ENCODE measurements at places on chromosomes 4 and X.

DNA sequence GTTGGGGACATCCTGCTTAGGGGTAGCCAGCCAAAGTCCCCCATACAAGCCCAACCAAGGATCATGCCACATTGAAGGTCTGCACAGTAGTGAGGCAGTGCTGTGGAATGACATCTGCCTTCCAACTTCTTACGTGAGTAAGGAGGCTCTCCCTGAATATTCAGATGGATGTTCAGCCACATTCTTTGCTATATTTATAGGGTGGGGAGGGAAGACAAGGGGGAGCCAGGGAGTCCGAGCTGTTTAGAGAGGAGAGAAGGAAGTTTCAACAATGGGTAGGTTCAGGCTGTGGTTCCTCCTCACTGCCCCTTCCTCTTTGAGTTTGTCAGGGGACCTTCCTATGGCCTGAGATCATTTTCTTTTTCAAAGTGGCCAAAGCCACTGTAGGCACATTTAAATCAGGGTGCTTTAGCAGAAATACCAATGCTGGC lies 29.8 kb downstream of the MSN start:
- no peak for DNase-seq

- DNase-seq, result no peak
These were observed 47.7 kb downstream of the PDHA2 start for GRCh38 chr4:95887551-95887950.

- no peak for DNase-seq
These were observed 64.5 kb downstream of the CDS1 start for GRCh38 chr4:84647312-84647884.

DNA sequence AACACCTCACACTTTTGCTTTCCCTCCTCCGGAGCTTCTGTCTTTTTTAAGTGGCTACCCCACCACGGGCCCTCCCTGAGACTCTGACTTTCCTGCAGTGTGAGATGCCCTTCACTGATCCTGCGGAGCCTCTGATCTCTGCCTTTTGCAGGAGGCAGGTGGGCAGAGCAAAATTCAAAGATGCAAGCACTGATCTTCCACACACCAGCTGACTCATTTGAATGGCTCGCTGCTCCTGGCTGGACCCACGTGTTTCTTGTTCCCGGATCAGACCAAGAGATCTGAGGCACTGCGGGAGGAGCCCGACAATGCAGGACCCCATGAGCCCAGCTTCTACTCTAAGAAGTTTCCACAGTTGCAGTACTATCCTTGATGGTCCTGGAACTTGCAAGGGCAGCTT lies 1607.9 kb upstream of the TENM3 start:
- no peak for DNase-seq

DNA sequence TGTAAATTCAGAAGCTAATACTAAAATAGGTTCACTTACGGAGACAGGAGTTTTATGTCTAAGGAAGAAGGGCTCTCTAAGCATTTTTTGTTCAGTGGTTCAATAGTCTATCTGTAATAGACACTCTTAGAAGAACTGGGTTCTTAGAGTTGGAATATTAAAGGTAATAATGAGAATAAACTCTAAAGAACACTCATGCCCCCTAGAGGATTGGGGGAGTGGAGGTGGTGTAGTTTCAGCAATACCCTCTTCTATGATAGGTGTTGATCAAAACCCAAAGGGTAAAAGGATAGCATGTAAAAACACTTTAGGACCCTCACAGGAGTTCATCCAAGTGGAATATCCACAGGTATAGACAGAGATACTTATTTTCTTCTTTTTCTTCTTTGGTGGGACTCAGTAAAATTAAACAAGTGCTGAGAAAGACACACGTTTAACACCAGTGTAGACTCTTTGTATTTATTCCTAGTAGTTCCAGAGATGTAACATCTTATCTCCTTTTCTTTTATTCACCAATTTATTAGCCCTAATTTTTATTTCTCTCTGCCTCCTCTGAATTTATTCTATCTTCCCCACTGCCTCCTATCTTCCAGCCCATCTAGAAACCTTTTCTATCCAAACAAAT lies 25.7 kb upstream of the MND1 start:
- no peak for DNase-seq

GRCh38 chr4:178823673-178824295 lies 1381.5 kb upstream of the AGA start:
- DNase-seq, result no peak

GRCh38 chrX:10172877-10173276 lies 16.1 kb downstream of the CLCN4 start:
- DNase-seq, result no peak

DNA sequence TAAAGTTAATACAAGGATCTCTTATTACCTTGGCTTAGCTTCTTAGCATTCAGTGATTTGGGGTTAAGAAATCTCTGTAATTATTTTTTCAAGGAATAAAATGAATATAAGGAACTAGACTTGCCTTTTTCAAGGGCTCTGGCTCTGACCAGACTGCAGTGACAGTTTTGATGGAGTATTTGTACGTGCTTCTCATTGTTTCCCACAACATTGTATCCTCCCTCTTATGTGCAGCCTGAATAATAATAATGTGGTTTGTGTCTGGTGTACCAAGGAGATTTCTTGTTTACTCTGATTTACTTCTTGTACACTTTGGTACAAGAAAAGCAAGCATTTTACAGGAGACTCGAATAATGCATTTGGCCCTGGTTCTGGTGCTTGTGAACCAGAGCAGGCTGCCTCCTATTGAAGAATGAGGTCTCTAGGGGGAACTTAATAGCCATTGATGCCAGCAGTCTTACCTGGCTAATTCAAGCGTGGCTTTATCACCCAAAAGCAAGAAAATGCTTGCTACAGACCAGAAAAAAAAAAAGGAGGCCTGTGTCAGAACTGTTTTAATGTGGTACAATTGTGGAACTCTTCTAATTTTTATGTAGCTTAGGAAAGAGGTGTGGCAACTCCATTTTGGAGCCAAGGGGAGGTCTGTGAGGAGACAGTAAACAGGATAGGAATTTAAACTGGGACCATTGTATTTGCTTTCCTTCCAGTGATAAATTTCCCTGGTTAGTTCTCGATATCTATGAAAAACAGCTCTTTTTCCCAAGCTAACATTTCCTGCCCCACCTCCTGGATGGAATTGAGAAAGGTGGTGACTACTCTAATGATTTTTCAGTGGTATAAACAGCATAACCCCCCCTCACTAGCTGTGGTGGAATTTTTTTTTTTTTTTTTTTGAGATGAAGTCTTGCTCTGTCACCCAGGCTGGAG lies 5.6 kb downstream of the OTC start:
- DNase-seq, result no peak

- DNase-seq, result no peak
These were observed 1183.0 kb downstream of the TECRL start for GRCh38 chr4:63226229-63226628.

DNA sequence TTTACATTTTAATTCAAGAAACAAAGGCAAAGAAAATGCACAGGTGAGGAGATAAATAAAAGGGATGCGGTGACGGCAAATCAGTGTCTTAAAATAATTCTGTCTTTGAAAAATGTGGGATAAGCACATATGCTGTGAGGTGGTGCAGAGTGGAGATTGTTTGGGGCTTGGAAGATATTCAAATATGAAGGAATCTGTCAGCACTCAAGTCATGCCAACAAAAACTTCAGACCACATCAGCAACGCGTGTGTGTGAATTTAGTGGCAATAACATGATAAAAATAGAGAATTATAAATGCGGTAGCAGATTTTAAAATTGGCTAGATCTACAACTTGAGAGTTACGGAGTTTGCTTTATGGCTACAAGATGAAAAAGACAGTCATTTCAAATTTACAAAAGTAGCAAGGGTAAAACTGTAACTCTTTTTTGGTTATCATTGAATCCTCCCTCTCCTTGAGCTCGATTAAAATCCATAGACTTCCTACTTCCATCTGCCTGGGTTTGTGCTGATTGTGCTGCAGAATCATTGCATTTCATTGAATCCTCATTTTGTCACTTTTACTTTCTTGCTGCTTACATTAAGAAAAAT lies 71.5 kb upstream of the VCX2 start:
- no peak for DNase-seq

DNA sequence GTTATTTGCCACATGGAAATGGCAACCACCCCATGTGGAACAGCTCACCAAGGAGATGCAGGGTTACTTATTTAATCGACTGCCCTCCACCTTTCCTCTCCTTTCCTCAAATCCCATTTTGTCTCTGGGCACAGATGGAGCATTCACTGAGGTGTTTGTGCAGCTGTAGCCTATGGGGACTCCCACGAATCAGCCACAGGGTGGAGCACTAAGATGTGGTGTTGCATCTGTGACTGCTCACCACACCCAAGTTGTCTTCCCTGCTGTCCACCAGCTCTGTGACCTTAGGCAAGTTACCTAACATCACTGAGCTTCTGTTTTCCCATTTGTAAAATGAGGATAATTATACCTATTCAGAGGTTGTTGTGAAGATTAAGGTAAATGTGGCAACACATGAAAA lies 252.4 kb upstream of the CPEB2 start:
- no peak for DNase-seq

GRCh38 chr4:107548211-107548905 lies 171.7 kb downstream of the PAPSS1 start:
- DNase-seq, result no peak

GRCh38 chr4:158995965-158996364 lies 106.9 kb upstream of the RAPGEF2 start:
- DNase-seq, result no peak

- no peak for DNase-seq
These were observed 248.6 kb upstream of the JADE1 start for GRCh38 chr4:128560754-128561495.

GRCh38 chrX:3545901-3546300 lies 167.5 kb downstream of the PRKX start:
- DNase-seq, result no peak

DNA sequence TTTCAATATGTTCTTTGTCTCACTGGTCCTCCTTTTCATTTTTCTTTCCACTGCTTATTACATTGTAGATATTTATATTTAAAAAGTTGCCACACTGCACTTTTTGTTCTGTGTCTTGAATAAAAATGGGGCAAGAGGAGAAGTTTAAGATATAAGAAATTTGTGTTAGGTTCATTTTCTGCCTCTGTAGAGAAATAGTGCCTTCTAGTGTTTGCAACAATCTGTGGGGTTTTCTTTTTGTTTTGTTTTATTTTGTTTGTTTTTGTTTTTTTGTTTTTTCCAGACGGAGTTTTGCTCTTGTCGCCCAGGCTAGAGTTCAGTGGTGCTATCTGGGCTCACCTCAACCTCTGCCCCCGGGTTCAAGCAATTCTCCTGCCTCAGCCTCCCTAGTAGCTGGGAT lies 20.1 kb upstream of the SMIM14 start:
- DNase-seq, result no peak

GRCh38 chrX:16251782-16252181 lies 84.5 kb downstream of the MAGEB17 start:
- no peak for DNase-seq

- no peak for DNase-seq
These were observed 20.9 kb upstream of the KLHL8 start for GRCh38 chr4:87241336-87241735.

DNA sequence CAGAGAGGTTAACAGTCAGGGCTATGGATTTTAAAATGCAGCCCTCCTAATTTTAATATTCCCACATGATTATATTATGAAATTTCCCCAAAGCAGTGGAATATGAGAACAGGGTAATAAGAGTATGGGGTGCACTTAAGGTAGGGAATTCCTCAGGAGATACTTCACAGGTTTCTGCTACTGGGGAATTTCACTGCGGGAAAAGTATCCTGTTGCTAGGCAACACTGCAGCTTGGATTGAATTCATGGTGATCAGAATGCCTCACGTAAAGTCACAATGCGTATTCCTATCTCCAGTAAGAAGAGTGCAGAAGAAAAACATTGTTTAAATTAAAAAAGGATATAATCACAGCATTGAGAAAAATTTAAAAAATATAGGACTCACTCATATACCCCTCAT lies 398.1 kb upstream of the RPS6KA3 start:
- DNase-seq, result no peak

GRCh38 chrX:39065051-39065871 lies 264.0 kb downstream of the MID1IP1 start:
- no peak for DNase-seq

DNA sequence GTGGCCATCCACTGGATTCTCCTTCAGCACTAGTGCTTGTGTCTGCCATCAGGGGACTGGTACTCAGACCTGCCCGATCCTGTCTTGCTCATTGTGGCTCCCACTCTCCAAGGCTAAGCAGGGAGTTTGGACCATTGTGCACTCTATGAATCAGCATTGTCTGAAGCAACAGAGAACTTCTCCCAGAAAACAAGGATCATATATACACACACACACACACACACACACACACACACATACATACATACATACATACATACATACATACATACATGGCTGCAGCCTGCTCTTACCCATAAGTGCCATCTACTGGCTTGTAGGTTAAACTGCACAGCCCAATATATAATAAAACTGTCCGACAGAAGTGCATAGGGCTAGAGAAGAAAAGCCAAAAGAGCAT lies 345.3 kb upstream of the LCORL start:
- DNase-seq, result no peak

GRCh38 chr4:184274286-184274951 lies 56.7 kb upstream of the ENPP6 start:
- no peak for DNase-seq

DNA sequence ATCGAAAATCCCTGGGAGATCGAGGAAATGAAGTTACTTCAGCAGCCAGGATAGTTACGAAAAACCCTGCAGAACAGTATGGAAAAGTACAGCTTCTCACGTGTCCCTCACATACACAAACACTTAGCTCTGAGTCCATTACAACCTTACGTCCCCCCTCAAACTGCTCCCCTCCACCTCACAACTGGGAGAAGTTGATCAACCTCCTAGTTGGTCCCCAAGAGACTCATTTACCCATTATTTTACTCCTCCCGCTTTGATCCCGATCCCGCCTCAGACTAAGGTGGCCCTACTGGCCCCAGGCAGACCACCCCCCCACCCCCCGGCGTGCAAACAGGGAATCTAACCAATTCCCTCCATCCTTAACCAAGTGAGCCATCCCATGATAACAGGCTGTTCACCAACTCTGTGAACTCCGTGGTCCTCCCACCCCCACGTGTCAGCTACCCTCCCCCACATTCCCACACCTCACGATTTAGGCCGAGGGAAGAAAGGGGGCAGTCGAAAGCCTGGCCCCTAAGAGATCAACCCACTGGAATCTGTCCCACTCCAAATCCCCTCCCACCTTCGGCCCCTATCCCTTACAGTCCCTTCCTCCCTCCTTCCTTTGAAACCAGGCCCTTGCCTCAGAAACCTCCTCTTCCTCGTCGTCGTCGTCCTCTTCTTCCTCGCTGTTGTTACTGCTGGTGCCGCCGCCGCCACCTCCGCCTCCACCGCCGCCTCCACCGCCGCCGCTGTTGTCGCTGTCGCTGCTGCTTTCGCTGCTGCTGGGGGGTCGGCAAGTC lies 755 bp downstream of the ANKRD17 start:
- DNase-seq, result no peak

All from hypothalamus (tissue), 51 donors.